Foreskin fibroblast (primary cell): ENCODE measurements at places on chromosomes 6 and 20.

- DNase-seq, result no peak
Observed at GRCh38 chr20:57166568-57167291, 99.7 kb downstream of the BMP7 start.

DNA sequence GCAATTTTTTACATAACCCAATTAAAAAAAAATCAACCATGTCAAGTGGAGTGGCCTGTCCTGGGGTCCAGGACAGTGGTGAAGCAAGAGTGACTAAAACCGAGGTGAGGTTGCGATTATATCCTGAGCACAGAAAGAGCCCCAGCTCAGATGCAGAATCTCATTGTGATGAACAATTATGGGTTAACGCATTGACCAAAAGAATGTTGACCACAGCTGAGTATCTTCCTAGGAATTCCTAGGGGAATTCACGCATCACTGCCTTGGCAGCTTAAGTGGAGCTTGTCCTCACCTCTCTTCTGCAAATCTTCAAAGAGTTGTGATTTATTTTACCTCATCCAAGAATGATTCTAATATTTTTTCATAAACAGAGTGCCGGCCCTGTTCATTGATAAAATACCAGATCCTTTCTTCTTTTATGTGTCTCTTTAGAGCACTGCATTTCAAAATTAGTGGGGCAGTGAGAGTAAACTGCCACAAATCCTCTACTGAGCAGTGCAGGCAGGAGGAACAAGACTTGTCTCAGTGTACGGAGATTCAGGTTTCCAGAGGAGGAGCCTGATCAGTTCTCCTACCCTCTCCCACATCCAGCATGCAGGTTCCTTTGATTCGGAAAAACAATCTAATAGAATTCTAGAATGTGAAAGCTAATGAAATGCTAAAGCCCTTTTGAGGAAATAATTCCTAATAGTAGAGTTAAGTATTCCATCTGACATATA lies 60.1 kb upstream of the ZNF184 start:
- no peak for DNase-seq

DNA sequence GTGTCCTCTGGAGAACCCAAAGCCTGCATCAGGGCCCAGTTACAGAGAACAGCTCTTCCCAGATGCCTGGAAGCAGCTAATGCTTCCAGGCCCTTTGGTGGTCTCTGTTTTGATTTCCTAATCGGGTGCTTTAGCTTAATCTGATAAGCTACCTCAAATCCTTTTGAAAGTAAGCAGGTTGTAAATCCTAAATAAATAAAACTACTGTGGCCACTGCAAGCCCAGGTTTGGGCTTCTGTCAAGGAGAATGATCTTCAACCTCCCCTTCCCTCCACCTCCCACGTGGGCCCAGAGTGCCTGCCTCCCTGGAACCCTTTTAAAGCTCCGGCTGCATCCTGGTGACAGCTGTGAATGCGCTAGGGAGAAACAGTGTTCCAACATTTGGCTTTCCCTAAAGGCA lies 25.2 kb upstream of the FYN start:
- DNase-seq, result no peak

- peak; percentile 76 for DNase-seq
Observed at GRCh38 chr6:157235600-157236039, 87.7 kb downstream of the TMEM242 start.

- peak; percentile 42 for DNase-seq
Observed at GRCh38 chr6:1062786-1063545, 248.9 kb upstream of the FOXQ1 start.

DNA sequence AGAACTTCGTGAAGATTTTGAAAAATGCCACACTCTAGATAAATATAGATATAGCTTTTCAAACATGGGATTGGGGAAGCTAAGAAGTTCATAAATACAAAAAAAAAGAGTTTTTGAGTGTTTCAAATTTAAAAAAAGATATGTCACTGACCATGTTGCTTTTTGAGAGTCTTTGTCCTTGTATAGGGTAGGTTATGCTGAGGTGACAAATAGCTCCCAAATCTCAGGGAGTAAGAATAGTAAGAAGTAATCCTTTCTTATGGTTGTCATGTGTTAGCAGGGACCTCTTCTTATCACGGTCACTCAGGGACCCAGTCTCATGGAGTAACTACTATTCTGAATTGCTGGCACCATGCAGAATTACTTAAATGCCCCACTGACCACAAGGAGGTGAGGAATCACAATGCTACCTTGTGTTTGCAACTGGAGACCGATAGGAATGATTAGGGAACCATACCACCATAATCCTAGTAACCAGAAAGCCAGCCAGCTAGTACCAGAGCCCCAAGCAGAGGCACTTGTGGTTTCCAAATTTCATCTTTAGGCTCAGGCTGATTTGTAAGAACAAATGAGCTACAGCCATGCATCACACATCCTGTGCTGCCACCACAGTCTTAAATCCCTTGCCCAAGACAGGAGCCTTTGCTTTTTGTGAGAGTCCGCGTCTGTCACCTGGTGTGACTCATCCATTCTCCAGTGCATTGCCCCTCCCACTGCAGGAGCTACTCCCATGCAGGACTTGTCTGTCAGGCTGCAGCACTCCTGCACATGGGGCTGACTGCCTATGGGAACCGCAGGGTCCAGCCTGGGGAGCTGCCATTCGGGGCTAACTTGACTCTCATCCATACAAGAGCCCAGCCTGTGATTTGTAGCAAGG lies 42.4 kb upstream of the ADGRF4 start:
- DNase-seq, result peak; percentile 23

DNA sequence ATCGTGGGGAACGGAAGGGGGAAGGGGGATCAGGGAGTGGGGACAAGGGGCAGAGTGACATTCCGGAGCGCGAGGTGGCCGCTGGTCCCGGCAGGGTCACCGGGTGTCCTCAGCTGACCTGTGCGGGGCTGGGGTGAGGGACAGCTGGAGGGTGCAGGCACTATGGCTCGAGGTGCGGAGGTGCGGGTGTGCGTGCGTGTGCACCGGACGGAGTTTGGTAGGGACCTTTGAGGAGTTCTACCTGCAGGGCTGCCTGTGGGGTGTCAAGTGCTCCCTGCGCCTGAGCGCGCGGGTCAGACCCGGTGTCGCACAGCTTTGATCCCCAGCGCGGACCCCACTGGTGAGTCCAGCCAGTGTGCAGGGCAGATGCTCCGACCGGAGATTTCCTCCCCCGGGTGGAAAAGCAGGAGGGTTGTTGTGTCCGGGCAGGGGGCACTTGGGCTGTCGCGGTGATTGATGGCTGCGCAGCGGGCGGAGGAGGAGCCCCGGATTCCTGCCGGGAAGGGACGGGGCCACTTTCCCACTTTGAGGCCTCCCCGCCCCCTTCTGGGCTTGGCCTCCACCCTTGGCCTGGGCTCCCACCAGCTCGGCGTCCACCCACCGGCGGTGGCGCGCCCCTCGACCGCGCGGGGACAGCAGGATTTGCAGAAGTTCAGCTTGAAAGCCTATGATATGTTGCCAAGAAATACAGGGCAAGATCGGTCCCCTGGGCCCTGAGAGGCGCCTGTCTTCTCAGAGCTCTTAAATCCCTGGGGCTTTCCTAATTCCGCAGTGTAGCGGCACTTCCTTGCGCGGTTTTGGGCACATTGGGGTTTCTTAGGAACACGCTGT lies 658 bp downstream of the RIN2 start:
- DNase-seq, result peak; percentile 23

GRCh38 chr20:35586751-35587425 lies 28.7 kb upstream of the SPAG4 start:
- no peak for DNase-seq

- no peak for DNase-seq
Observed at GRCh38 chr6:36999751-37000125, 5.7 kb upstream of the FGD2 start.

DNA sequence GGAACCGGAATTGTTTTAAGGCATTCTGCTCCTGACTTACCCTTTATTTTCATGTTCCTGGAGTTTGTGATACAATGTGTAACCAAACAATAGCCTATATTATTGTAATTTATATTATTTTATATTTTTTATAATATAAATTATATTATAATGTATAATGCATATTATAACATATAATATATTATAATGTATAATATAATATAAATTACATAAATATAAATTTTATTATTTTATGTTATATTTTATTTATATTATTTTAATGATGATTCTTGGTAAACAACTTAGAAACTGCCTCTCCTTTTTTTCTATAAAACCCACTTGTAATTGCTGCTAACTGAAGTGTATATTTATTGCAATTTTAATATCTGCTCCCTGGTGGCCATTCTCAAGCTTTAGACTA lies 629.1 kb downstream of the MMUT start:
- no peak for DNase-seq

DNA sequence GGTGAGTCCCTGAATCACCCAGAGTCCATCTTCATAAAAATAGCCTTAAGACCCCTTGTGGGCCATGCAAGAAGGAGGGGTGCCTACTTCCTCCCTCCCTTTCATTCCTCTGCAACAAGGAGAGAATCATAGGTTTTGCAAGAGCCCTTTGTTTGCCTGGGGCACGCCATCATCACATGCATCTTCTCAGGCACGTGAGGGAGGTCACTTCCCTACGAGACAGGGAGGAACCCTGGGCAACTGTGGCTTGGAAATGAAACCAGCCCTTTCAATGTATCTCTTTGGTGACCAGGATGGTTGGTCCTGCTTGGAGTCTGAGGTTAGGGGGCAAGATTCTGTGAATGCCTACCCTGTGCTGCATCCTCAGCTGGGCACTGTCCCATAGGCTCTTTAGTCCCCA lies 194.8 kb downstream of the MAFB start:
- DNase-seq, result no peak

GRCh38 chr20:31747640-31748039 lies 8.6 kb downstream of the TPX2 start:
- DNase-seq, result no peak

DNA sequence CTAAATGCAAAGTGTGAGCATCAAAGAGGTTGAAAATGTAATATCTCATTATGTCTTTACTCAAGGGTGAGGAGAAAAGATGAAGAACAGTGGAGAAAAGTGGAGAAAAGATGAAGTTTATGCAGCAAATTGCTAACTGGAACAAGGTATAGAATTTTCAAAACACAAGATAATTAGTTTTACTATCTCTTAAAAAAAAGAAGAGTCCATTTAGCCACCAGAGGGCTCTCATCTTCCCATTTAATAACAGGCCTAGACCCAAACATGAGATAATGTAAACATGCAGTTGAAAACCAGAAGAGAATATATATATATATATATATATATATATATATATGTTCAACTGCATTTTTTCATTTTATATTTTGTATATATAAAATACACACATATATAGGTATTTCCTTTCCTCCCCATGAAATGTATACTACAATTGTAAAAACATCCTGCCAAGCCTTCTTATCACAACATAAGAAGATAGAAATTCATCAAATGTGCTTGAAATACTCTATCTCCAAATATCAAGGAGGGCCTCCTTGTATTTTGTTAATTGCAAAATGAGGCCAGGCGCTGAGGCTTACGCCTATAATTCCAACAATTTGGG lies 78.4 kb downstream of the ADTRP start:
- peak; percentile 20 for DNase-seq

DNA sequence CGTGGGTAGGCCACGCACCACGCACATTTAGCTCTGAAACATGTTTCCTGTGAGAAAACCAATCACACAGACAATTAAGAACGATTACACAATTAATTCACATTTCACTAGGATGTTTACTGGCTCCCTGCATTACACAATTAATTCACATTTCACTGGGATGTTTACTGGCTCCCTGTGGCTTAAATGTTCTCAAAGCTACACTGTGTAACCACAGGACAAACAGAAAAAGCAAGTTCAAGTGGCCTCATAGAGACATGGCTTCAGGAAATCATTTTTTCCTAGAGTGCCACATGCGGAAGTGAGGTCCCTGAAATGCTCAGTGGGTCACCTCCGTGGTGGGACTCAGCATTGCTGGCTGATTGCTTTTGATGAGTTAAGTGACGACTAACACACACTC lies 61.7 kb upstream of the XRN2 start:
- no peak for DNase-seq

GRCh38 chr20:2696646-2697045 lies 4.1 kb downstream of the EBF4 start:
- DNase-seq, result no peak

DNA sequence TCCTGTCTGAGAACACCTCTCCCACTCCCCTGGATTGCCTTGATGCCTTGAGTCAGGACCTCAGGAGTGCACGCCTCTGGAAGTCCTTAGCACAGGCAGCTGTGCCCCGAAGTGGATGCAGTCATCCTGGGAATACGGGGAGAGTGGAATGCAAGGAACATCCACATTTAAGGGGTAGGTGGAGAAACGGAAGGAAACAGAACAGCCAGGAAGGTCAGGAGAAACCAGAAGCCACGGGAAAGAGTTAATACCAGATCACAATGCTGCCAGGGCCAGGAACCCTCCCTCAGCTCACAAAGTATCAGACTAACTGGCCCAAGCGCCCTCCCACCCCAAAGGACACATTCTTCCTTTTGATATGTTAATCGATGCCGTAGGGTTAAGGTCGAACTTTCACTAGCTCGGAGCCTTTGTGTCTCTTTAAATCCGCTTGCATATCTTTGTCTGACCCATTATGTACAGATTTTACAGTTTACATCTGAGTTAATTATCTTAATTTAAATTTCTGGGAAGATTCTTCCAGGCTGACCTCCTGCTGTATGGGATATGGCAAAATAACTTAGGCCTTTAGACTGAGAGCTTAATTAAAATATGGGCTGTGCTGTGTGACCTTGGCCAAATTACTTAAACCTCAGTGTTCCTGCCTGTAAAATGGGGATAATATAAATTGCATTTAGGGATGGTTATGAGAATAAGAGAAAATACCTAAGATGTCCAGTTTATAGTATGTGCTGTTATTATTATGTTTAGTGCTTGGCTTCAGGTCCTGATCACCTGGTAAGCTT lies 24.0 kb upstream of the CCND3 start:
- no peak for DNase-seq

DNA sequence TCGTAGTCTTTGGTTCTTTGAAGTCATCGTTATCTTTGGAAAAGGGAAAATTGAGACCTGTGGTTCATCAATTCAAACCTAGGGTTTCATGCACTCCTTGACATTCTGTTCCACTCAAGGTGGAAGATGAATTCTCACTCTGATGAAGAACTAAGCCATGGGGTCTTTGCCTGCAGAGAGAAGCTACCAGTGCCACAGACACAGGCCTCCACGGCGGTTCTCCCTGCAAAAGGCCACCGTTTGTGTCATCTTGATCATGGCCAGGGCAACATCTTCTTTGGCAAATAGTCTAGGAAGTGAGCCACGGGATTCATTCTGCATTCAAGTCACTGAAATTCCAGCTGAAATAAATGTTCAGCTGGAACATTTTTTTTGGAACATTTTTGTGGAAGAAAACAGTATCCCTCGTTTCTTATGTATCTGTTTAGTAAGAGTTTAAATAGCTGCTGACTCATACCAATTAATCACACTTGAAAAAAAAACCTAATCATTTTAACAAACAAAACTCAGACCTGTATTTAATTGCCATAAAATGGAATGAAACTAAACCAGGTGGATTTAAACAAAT lies 206.0 kb upstream of the FOXQ1 start:
- DNase-seq, result peak; percentile 66

- DNase-seq, result no peak
Observed at GRCh38 chr20:32281711-32282110, 4.3 kb downstream of the KIF3B start.

- peak; percentile 13 for DNase-seq
Observed at GRCh38 chr6:35919085-35919826, 1.6 kb downstream of the SRPK1 start.
